ENCODE measurements at places on chromosomes 5 and 9. TPM values are rescaled to one million over a fixed set of nuclear protein-coding genes. Genes with fewer than 3 reads are reported as not detected.

IRX1 gene
- not detected for total RNA-seq

GFI1B gene
- not detected for total RNA-seq

LAMC3 gene
- total RNA-seq = 2.1 TPM

SPOUT1 gene
- 43.9 TPM for total RNA-seq

TPD52L3 gene
- not detected for total RNA-seq

SNCB gene
- 0.70 TPM for total RNA-seq

PCDHAC2 gene
- total RNA-seq = 2.9 TPM

PIP5K1B gene
- not detected for total RNA-seq

PCDHGB5 gene
- total RNA-seq = 2.2 TPM

ACTBL2 gene
- total RNA-seq = 0.03 TPM

OMD gene
- total RNA-seq = not detected

LPAR1 gene
- total RNA-seq = 15.1 TPM

GRIA1 gene
- total RNA-seq = not detected

SLC25A2 gene
- total RNA-seq = not detected

PCDHA9 gene
- not detected for total RNA-seq

DMRT3 gene
- total RNA-seq = not detected

PCDHA11 gene
- 0.22 TPM for total RNA-seq

SMARCA2 gene
- 34.5 TPM for total RNA-seq

PCDHGB4 gene
- 0.70 TPM for total RNA-seq

C9orf72 gene
- total RNA-seq = 4.5 TPM

OGN gene
- not detected for total RNA-seq

MUSK gene
- total RNA-seq = not detected

TXNDC8 gene
- not detected for total RNA-seq

GPX3 gene
- total RNA-seq = 16.4 TPM

IRGM gene
- total RNA-seq = 0.08 TPM

CDX1 gene
- total RNA-seq = not detected

ABCA1 gene
- total RNA-seq = 4.5 TPM

HBEGF gene
- 8.9 TPM for total RNA-seq

IL33 gene
- 0.87 TPM for total RNA-seq

DDX4 gene
- not detected for total RNA-seq

CD74 gene
- total RNA-seq = 0.09 TPM

LCN9 gene
- total RNA-seq = not detected

FSTL4 gene
- total RNA-seq = 4.0 TPM

ZNF608 gene
- 0.61 TPM for total RNA-seq

IFNA21 gene
- not detected for total RNA-seq

ANKRD31 gene
- total RNA-seq = 0.03 TPM

CCL27 gene
- not detected for total RNA-seq

UNC5A gene
- total RNA-seq = 0.38 TPM

ADAMTSL2 gene
- not detected for total RNA-seq

KLF4 gene
- 14.8 TPM for total RNA-seq

BOD1 gene
- 67.7 TPM for total RNA-seq

PDLIM4 gene
- total RNA-seq = not detected

ERGIC1 gene
- 327 TPM for total RNA-seq

CNTNAP3B gene
- 15.1 TPM for total RNA-seq

DMGDH gene
- not detected for total RNA-seq

PURA gene
- 5.7 TPM for total RNA-seq

QRFP gene
- not detected for total RNA-seq

FOXD4 gene
- total RNA-seq = 0.82 TPM

NIPAL4 gene
- 11.7 TPM for total RNA-seq

SH3PXD2B gene
- 16.5 TPM for total RNA-seq

Data from A549 treated with CORT108297 at 1 μM for 4 hours (cell line).